ENCODE measurements at places on chromosomes 11 and 22. TPM values are rescaled to one million over a fixed set of nuclear protein-coding genes. Genes with fewer than 3 reads are reported as not detected.

The OVOL1 gene
- total RNA-seq = not detected

The TMPRSS5 gene
- total RNA-seq = 0.08 TPM

The FGF19 gene
- total RNA-seq = 0.12 TPM

The TUB gene
- total RNA-seq = 5.7 TPM

The PRG3 gene
- total RNA-seq = not detected

The SERPIND1 gene
- total RNA-seq = not detected

The OR51I1 gene
- not detected for total RNA-seq

The PACSIN2 gene
- total RNA-seq = 183 TPM

The XKR3 gene
- not detected for total RNA-seq

The C11orf97 gene
- total RNA-seq = not detected

The RAPSN gene
- total RNA-seq = 0.09 TPM

The IL17REL gene
- 0.05 TPM for total RNA-seq

The OR11H1 gene
- not detected for total RNA-seq

The GAS2 gene
- 0.75 TPM for total RNA-seq

The RIC3 gene
- 2.8 TPM for total RNA-seq

The RIBC2 gene
- total RNA-seq = 2.6 TPM

The CHRM1 gene
- total RNA-seq = 0.06 TPM

The NAALAD2 gene
- not detected for total RNA-seq

The PRR33 gene
- not detected for total RNA-seq

The OR51B2 gene
- total RNA-seq = not detected

The LBHD1 gene
- total RNA-seq = 5.1 TPM

The SLC17A6 gene
- not detected for total RNA-seq

The SMDT1 gene
- total RNA-seq = 43.4 TPM

The MYO18B gene
- 0.05 TPM for total RNA-seq

The OR2AG1 gene
- total RNA-seq = not detected

The RASD2 gene
- total RNA-seq = 0.84 TPM

The MRGPRX4 gene
- total RNA-seq = not detected

The BAD gene
- total RNA-seq = 65.9 TPM

The SULT4A1 gene
- total RNA-seq = not detected

The OR8G5 gene
- not detected for total RNA-seq

The PAMR1 gene
- total RNA-seq = 0.03 TPM

The MIAT gene
- 0.25 TPM for total RNA-seq

The KCNK4 gene
- total RNA-seq = 0.07 TPM

The GPR83 gene
- total RNA-seq = 0.07 TPM

The PLEKHB1 gene
- total RNA-seq = 1.3 TPM

The OR10D3 gene
- not detected for total RNA-seq

The IFITM10 gene
- 2.3 TPM for total RNA-seq

The GCAT gene
- total RNA-seq = 3.2 TPM

The C11orf86 gene
- total RNA-seq = 50.6 TPM
